ENCODE measurements at places on chromosomes 13 and 19. TPM values are rescaled to one million over a fixed set of nuclear protein-coding genes. Genes with fewer than 3 reads are reported as not detected.

GRCh38 chr19:23698711-23699520, 11.9 kb upstream of the ZNF675 start:
- no peak for DNase-seq

DNA sequence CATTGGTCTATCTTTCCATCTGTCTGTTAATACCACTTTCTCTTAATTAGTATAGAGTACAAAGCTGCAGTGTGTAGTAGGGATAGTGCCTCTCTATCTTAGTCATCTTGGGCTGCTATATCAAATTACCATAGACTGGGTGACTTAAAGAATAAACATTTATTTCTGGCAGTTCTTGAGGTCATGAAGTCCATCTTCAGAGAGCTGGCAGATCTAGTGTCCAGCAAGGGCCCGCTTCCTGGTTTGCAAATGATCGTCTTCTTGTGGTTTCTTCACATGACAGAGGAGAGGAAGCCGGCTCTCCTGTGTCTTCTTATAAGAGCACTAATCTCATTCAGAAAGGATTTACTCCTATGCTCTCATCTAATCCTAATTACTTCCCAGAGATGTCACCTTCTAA, 6.1 kb downstream of the ZNF700 start:
- DNase-seq, result no peak

DNA sequence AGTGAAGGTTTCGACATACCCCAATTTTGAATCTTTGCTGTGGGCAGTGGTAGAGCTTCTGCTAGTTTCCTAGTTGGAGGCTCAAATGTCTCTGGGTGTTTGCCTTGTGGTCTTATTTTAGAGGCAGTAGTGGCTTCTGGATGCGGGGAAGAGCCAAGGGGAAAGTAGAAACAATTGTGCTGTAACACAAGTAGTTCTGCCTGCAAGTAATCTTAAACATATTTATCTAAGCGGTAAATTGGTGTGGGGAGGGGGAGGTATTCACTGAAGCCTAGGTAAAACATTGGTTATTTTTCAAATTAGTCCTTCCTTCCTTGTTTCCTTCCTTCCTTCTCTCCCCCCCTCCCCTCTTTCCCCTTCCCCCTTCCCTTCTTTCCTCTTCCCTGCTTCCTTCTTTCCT, at the start of gene PCDH20:
Gene PCDH20 (minus strand): TSS at position 101 of the 400 bp plus-strand sequence. CDS start 691 bp downstream, outside the sequence.
- no peak for DNase-seq

- DNase-seq, result no peak
Observed at GRCh38 chr13:19927117-19927748, 31.3 kb upstream of the ZMYM2 start.

GRCh38 chr13:80010286-80010831, 330.6 kb downstream of the SPRY2 start:
- no peak for DNase-seq

- no peak for DNase-seq
Observed at GRCh38 chr13:76036176-76036575, 400.0 kb downstream of the LMO7 start.

- DNase-seq, result no peak
Observed at GRCh38 chr13:48892053-48892687, 83.5 kb upstream of the FNDC3A start.

DNA sequence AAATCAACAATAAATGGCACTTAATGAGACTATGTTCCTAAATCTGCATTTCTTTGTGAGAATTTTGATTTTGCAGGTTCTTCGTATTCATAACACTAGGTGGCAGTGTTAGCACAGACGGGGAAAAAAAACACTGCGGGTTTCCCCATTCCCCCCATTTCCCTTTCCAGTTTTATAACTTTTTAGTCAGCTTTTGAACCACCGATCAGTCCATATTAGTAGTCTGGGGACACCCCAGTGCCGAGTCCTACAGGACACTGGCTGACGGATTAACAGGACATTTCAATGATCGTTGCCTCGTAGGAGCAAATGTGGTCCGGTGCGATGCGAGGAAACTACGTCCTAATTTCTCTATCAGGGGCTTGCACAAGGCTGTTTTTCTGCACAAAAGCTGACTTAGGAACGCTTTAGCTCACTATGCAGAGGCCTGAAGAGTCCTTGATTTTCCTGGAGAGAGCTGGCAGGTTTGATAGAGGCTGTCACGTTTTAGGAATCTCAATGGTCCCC, 234.3 kb downstream of the LMO7 start:
- peak; percentile 20 for DNase-seq

GRCh38 chr13:100229603-100230002, 140.7 kb downstream of the PCCA start:
- no peak for DNase-seq

GRCh38 chr13:44374348-44374712, 706 bp downstream of the SERP2 start:
- no peak for DNase-seq

DNA sequence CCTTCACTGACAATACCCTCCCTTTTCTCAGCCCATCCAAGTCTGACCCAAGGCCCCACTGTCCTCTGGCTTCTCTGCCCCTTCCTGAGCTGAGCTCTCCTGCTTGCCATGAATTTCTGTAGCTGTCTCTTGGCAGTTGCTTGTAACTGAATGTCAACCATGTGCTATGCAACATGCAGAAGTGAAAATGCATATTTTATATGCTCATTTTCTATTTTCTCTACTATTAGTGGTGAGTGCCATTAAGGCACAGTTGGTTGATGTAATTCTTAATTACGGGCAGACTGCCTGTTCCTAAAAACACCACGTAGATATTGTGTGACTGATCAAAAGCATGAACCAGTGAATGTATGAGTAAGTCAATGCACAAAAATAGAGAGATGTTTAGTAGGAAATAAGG, 29.6 kb downstream of the TNFSF11 start:
- DNase-seq, result no peak

DNA sequence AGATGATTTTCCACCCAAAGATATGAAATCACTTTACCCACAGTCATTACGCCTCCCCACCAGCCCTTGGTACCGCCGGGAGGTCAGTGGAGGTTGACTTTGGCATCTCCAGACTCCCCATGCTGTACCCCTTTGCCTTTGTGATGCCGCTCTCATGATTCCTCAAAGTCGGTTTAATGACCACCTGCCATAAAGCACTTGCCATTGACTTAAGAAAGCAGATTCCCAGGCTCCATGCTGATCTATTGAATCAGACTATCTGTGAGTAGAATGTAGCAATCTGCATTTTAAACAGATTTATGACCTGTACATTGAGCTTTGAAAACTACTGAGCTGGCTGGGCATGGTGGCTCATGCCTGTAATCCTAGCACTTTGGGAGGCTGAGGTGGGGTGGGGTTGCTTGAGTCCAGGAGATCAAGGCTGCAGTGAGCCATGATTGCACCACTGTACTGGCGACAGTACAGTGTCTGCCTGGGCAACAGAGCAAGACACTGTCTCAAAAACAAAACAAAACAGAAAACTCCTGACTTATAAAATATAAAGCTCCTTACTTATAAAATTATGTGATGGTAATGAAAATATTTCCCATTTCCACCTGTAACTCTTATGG, 235.2 kb downstream of the KLF5 start:
- no peak for DNase-seq

DNA sequence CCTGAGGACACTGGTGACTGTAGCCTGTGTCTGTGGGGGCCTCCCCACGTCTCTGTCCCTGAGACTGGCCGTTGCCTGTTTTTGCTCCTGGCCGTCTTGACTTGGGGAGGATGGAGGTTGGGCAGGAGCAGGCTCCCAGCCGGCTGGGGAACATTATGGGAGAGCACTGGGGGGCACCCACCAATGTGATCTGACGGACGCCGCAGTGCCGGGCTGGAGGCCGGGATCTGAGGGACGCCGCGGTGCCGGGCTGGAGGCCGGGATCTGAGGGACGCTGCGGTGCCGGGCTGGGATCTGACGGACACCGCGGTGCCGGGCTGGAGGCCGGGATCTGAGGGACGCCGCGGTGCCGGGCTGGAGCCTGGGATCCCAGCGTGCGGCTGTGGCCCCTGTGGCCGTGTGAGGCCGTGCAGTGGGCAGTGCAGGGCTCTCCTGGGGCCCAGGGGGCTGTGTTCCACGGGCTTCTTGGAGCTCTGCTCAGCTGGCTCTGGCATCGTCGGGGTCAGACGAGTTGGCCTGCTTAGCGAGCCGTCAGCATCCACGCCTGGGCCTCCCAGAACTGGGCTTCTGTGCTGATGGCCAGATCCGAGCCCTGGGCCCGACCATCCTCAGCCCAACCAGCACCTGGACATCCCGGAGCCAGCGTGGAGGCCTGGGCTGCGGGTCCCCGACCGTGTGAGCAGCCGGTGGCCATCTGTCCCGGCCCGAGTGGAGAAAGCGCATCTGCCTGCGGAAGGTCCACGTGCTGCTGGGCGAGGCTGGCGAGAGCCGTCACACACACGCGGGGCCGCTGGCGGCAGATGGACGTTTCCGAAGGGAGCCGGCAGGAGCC, 45.8 kb downstream of the GAS6 start:
- DNase-seq, result no peak

GRCh38 chr13:114235697-114236096, 1.0 kb downstream of the CDC16 start:
- DNase-seq, result no peak

DNA sequence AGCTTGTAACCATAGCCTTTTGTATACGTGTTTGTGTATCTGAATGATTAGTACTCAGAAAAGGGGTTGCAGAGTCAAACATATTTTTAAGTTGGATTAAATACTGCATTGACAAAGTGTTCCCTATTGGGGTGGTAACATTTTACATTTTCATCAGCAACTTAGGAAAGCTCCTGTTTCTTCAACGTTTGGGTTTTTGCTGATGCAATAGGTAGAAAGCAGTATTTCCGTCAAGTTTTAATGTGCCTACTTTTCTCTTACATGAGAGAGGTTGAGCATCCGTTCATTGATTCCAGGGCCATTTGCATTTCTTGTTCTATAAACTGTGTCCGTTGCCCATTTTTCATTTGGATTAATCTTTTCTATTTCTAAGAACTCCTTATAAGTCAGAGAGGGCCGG, 56.2 kb downstream of the SKA3 start:
- no peak for DNase-seq

DNA sequence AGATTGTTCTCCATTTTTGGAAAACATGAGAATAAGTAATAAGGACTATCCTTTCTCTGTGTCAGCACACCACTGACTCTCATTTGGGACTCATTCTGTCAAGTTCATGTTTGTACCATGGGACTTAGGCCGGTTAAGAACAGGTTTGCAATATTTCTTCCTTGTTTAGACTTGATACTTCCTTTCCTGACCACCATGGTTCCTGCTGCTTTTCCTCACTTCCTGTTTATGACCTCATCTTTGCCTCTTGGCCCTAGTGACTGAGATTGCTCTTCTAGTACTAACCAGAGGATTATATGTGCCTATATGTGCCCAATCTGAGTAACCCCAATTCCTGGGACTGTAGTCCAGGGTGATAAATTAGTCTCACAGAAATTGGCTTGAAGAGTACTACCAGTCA, 32.5 kb upstream of the NDFIP2 start:
- DNase-seq, result no peak

DNA sequence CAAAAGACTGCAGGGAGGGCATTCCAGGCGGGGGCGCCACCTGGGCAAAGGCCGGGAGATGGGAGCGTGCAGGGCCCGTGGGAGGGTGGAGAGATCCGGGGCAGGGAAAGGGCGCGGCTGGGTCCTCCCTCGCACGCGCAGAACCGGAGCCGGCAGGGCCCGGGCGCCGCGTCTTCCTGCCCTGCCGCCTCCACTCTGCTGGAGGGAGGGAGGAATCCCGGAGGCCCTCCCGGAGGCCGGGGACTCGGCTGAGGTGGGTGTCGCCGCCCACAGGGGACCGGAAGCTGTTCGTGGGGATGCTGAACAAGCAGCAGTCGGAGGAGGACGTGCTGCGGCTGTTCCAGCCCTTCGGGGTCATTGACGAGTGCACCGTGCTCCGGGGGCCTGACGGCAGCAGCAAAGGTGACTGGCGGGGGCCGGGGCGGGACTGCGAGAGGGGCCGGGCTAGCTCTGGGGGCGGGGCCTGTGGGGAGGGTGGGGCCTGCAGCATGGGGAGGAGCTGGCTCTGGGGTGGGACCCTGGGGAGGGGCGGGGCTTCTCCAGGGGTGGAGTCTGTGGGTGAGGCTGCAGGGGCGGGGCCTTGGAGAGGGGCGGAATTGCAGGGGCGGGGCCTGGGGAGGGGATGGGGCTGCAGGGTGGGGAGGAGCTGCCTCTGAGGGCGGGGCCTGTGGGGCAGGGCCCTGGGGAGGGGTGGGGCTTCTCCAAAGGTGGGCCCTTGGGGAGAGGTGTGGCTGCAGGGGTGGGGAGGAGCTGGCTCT, 51.3 kb downstream of the CELF5 start:
- DNase-seq, result peak; percentile 51

DNA sequence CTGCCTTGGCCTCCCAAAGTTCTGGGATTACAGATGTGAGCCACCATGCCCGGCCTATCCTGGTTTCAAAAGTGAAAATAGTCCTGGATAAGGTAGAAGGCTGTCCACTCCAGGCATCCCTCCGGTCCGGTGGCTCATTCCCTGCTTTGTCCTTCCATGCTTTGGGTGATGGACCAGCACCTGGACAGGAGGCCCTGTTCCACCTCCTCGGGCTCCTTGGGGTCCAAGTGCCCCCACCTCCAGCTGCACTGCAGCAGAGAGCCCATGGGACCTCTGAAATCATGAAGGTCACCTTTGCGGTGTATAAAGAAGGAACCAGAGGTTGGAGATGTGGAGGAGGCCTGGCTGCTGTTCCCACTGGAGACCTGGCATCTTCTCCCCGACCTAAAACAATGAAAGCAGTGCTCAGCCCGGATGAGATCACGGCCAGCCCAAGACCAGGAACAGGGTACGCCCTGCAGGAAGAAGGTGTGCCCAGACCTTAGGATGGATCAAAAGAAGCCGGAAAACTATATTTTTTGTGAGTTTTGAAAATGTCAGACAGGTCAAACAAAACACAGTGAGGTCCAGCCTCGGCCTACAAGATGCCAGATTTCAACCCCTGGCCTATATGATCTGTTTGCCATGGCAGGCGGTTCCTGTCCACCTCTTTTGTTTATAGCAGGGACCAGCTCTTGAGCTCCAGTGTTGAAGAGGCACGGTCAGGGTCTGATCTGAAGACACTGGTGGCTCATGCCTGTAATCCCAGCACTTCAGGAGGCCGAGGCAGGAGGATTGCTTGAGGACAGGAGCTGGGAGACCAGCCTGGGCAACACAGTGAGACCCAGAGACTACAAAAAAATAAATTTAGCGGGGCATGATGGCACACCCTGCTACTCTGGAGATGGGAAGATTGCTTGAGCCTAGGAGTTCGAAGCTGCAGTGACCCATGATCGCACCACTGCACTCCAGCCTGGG, 5.8 kb downstream of the LSR start:
- no peak for DNase-seq

DNA sequence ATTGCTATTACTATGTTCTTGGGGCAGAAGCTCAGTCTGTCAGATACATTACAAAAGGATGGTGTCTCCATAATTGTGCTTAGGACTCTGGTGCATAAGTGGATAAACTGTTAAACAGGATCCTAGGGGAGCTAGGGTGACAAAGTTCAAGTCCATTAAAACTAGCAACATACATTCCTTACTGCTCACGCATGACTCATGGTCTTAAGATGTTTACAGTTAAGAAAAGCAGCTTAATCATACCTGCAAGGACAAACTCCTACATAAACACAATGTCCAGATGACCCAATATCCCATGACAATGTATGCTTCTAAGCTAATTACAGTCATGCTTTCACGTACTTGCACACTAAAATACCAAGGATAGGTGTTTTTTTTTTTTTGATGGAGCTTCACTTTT, 3.5 kb upstream of the ZNF701 start:
- no peak for DNase-seq

- DNase-seq, result no peak
Observed at GRCh38 chr13:41938918-41939317, 22.0 kb downstream of the VWA8 start.

- DNase-seq, result no peak
Observed at GRCh38 chr19:33468361-33469170, 53.0 kb downstream of the PEPD start.

Gene TMEM190
- not detected for total RNA-seq

Gene KDELR1
- total RNA-seq, result 163 TPM

Gene IFI30
- not detected for total RNA-seq

Gene SLC17A7
- total RNA-seq, result 0.23 TPM

Gene CD22
- total RNA-seq, result not detected

All from neural crest cell (in vitro differentiated cells).